ENCODE measurements at places on chromosomes 6 and 20. TPM values are rescaled to one million over a fixed set of nuclear protein-coding genes. Genes with fewer than 3 reads are reported as not detected.

- no peak overlapping the region for H3K27ac ChIP-seq
- H3K4me1 ChIP-seq: peaks cover 6% of the 10 kb centered on the region
- no peaks in the 10 kb centered on the region for H3K27me3 ChIP-seq
Measured at GRCh38 chr6:27130668-27131428, 116.7 kb upstream of the PRSS16 start.

Gene FANCE
- polyA plus RNA-seq: 7.1 TPM

Gene ZNF165
- polyA plus RNA-seq: 3.6 TPM

GRCh38 chr6:159595173-159595572 lies 97.9 kb downstream of the SOD2 start:
- H3K4me3 ChIP-seq: no peak overlapping the region
- no peaks in the 10 kb centered on the region for H3K4me1 ChIP-seq
- H3K27ac ChIP-seq: no peak overlapping the region
- H3K36me3 ChIP-seq: no peaks in the 10 kb centered on the region
- DNase-seq: no peak

Gene LTB
- polyA plus RNA-seq: 2,251 TPM

- H3K36me3 ChIP-seq: peaks cover 15% of the 10 kb centered on the region
- H3K4me1 ChIP-seq: peaks cover 38% of the 10 kb centered on the region
- no peak overlapping the region for H3K27ac ChIP-seq
- no peak overlapping the region for H3K4me3 ChIP-seq
Measured at GRCh38 chr6:90220273-90220672, 76.4 kb downstream of the BACH2 start.

Gene OTOR
- polyA plus RNA-seq: not detected

Gene MYO6
- polyA plus RNA-seq: 0.08 TPM

GRCh38 chr6:131731224-131731623 lies 20.4 kb upstream of the CTAGE9 start:
- no peak overlapping the region for H3K27ac ChIP-seq
- no peaks in the 10 kb centered on the region for H3K27me3 ChIP-seq
- H3K36me3 ChIP-seq: peaks cover 13% of the 10 kb centered on the region
- H3K4me3 ChIP-seq: no peak overlapping the region
- no peaks in the 10 kb centered on the region for H3K4me1 ChIP-seq
- DNase-seq: no peak

- H3K27ac ChIP-seq: no peak overlapping the region
- no peak overlapping the region for H3K4me3 ChIP-seq
- no peaks in the 10 kb centered on the region for H3K4me1 ChIP-seq
- H3K36me3 ChIP-seq: no peaks in the 10 kb centered on the region
Measured at GRCh38 chr6:105949869-105950268, 136.3 kb upstream of the PRDM1 start.

- no peak for DNase-seq
- no peak overlapping the region for H3K27ac ChIP-seq
- H3K4me1 ChIP-seq: peaks cover 16% of the 10 kb centered on the region
- H3K36me3 ChIP-seq: no peaks in the 10 kb centered on the region
- H3K4me3 ChIP-seq: no peak overlapping the region
- peaks cover 27% of the 10 kb centered on the region for H3K27me3 ChIP-seq
Measured at GRCh38 chr6:146767632-146768031, 168.9 kb downstream of the ADGB start.

DNA sequence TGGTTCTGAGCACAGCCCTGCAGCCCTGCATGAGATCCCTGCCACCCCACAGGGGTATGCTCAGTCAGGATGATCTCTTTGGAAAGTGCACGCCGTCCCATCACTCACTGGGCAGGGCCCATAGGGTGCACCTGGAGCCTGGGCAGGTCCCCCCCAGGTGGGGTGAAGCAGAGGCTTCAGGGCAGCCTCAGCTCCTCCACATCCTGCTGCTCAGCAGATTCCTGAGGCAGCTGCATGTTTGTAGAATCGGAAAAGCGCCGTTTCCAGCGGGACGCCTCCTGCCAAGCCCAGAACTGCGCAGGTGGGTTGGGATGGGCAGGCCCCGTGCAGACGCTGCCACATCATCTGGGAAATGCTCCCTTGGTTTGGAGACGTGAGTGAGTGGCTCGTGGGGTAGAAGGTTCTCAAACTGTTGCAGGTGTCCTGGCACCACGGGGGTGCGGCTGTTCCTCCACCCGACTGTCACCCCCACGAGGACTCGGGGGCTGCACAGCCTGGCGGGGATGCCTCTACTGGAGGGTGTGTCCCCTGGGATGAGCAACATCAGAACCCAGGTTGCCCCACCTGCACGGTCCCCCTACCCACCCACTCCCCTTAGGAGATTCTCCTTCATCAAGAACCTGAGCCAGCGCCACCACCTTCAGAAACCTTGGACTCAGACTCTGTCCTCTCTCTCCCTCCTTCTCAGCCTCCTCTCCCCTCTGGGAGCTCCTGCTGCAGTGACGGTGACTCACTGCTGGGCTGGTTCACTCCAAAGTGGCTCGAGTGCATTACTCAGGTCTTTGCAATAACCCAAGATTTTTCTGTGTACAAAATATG lies 334.1 kb downstream of the TAF4 start:
- H3K4me1 ChIP-seq: no peaks in the 10 kb centered on the region
- H3K27me3 ChIP-seq: no peaks in the 10 kb centered on the region
- H3K36me3 ChIP-seq: no peaks in the 10 kb centered on the region
- no peak overlapping the region for H3K27ac ChIP-seq
- no peak overlapping the region for H3K4me3 ChIP-seq

- H3K36me3 ChIP-seq: no peaks in the 10 kb centered on the region
- peaks cover 22% of the 10 kb centered on the region for H3K4me1 ChIP-seq
- H3K27me3 ChIP-seq: no peaks in the 10 kb centered on the region
Measured at GRCh38 chr6:119720160-119720559, 370.6 kb upstream of the MAN1A1 start.

Gene ADGRF5
- not detected for polyA plus RNA-seq

Gene TCF15
- not detected for polyA plus RNA-seq

- no peak overlapping the region for H3K27ac ChIP-seq
- no peaks in the 10 kb centered on the region for H3K36me3 ChIP-seq
Measured at GRCh38 chr6:136963259-136963658, 41.2 kb downstream of the SLC35D3 start.

- H3K36me3 ChIP-seq: no peaks in the 10 kb centered on the region
- H3K4me3 ChIP-seq: no peak overlapping the region
- no peak for DNase-seq
- H3K27ac ChIP-seq: no peak overlapping the region
Measured at GRCh38 chr6:112841553-112842329, 494.6 kb downstream of the RFPL4B start.

DNA sequence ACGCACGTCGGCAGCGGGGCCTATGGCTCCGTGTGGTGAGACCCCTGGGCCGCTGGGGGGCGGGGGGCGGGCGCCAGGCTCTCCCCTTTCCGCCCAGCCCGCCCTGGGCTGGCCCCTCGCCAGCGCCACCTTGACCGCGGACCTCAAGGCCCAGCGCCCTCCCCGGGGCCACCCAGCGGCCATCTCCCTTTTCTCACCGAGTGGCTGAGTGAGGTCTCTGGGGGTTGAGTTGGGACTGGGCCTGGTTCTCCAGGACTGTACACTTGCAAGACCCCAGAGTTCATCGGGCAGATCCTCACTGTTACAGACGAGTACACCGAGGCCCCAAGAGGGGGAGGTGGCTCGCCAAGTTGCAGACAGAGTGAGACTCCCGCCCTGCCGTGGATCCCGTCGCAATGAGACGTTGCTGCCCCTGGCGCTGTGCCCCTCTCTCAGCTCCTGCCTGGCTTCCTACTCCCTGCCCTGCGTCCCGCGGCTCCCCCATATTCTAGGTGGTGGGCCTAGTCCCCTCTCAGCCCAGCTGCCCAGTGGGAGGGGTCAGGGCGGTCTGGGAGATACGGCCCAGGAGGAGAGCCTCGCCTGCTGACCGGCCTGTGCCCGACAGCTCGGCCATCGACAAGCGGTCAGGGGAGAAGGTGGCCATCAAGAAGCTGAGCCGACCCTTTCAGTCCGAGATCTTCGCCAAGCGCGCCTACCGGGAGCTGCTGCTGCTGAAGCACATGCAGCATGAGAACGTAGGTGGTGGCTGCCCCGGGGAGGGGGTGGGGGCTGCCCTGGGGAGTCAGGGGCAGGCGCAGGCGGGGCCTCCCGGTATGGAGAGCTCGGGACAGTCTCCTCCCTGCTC lies 576 bp downstream of the MAPK13 start:
- peak; percentile 27 for DNase-seq
- H3K27me3 ChIP-seq: no peaks in the 10 kb centered on the region
- H3K27ac ChIP-seq: peak overlapping the region; percentile 17
- H3K4me3 ChIP-seq: peak overlapping the region; percentile 93
- H3K4me1 ChIP-seq: peaks cover 48% of the 10 kb centered on the region

DNA sequence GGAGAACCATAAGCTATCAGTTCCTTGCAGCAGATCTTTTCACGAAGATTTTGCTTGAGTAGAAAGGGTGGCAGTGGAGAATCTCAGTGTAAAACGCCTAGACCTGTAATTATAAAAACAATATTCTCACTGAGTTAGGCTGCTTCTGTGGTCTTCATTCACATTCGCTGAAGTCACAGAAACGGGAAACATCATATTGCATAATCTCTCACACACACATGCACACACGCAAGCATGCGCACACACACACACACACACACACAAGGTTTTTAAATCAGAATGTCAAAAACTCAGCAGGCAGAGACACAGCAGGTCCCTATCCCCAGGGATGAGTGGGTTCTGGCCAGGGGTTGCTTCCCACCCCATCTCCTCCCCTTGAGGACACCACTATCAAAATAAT lies 175.5 kb downstream of the ATXN1 start:
- H3K27me3 ChIP-seq: no peaks in the 10 kb centered on the region
- no peaks in the 10 kb centered on the region for H3K36me3 ChIP-seq
- H3K4me1 ChIP-seq: peaks cover 16% of the 10 kb centered on the region
- no peak for DNase-seq

DNA sequence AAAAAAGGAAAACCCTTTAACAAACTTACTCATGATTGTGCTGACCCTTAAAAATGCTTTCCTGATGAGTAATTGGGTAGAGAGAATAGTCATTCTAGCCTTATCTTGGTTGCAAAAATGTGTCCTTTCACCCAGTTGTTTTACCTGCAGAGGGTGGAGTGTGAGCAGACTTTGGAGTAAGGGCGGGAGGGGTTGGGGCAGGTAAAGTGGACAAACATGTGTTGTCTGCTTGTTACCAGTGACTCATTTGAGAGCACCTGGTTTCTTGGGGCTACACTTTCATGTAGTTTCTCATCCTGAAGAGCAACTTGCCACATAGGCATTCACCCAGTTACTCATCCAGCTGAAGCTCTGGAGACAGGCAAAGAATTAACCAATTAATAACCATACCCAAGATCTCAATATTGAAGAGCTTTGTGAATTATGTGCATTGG lies 121.1 kb downstream of the TNFRSF21 start:
- DNase-seq: no peak
- H3K27ac ChIP-seq: no peak overlapping the region
- H3K4me1 ChIP-seq: no peaks in the 10 kb centered on the region
- no peak overlapping the region for H3K4me3 ChIP-seq
- peaks cover 8% of the 10 kb centered on the region for H3K27me3 ChIP-seq

Gene TSHZ2
- polyA plus RNA-seq: 0.15 TPM

GRCh38 chr20:9149796-9150195 lies 80.9 kb downstream of the PLCB4 start:
- H3K27ac ChIP-seq: no peak overlapping the region
- H3K36me3 ChIP-seq: no peaks in the 10 kb centered on the region
- no peaks in the 10 kb centered on the region for H3K27me3 ChIP-seq
- no peak for DNase-seq

GRCh38 chr6:56148488-56149186 lies 98.7 kb downstream of the COL21A1 start:
- no peaks in the 10 kb centered on the region for H3K27me3 ChIP-seq
- no peak overlapping the region for H3K27ac ChIP-seq
- H3K4me3 ChIP-seq: no peak overlapping the region
- DNase-seq: no peak

DNA sequence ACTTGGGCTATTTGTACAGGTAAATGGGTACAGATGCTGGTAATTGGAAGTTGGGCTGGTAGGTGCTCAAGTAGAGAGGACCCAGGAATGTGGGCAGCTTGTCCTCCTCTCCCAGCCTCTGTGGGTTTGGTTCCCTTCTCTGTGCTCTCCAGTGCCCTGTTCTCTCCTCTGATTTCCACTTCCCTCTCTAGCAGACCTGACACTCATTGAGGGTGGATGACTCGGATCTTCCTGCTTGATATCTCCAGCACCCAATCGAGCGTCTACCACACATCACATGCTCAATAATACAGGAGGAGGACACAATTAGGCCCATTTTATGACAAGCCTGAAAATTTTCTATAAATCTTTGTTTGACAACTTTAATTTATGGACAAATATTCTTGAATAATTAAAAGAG lies 23.7 kb downstream of the CST1 start:
- no peaks in the 10 kb centered on the region for H3K27me3 ChIP-seq
- no peak overlapping the region for H3K27ac ChIP-seq
- H3K4me3 ChIP-seq: no peak overlapping the region
- no peaks in the 10 kb centered on the region for H3K4me1 ChIP-seq
- no peak for DNase-seq
- no peaks in the 10 kb centered on the region for H3K36me3 ChIP-seq
